EL (cell line): ENCODE measurements at places on chromosomes 2 and 18.

GRCh38 chr2:68709421-68709911, 25.1 kb upstream of the ARHGAP25 start:
- peak; percentile 62 for DNase-seq

GRCh38 chr18:25332002-25332401, 20.0 kb downstream of the ZNF521 start:
- DNase-seq, result no peak

GRCh38 chr2:50538147-50538546, 493.8 kb downstream of the NRXN1 start:
- no peak for DNase-seq

- DNase-seq, result peak; percentile 35
These were observed 165.5 kb downstream of the TMEM247 start for GRCh38 chr2:46644690-46645385.

DNA sequence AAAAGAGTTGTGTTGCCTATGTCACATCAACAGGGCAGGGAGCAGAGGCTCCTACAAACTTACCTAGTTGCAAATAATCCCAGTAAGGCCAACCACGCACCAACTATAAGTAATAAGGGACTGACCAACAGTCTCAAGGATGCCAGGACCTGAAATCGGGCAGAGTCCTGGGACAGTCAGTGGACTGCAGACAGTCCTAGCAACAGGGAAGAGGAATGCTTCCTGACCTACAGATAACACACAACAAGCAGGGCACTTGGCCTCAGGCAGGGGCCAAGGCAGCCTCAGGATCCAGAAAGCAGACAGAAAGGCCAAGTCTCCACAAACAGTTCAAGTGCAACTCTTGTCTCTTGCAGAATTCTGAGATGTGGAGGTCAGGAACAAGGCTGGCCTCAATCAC, 56.2 kb downstream of the GALNT14 start:
- no peak for DNase-seq

GRCh38 chr2:191174442-191174841, 23.6 kb upstream of the STAT4 start:
- DNase-seq, result no peak

DNA sequence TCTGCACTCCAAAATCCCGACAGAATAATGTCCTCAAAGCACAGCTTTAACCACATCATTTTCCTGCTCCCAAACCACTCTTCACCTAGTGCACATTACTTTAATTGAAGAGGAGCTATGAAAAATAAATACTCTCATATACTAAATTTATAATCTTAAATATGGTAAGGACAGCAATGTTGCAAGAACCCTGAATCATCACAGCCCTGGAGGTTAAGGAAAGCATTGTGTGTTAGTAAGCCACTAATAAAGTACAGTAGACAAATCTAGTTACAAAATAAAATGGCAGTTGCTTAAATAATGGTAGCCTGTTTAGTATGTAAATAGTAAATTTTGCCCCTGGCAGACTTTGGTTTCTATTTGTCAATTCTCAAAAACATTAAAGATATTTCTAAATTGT, 27.0 kb upstream of the CCDC178 start:
- DNase-seq, result no peak

GRCh38 chr2:99850084-99850710, 292.2 kb downstream of the AFF3 start:
- peak; percentile 19 for DNase-seq

DNA sequence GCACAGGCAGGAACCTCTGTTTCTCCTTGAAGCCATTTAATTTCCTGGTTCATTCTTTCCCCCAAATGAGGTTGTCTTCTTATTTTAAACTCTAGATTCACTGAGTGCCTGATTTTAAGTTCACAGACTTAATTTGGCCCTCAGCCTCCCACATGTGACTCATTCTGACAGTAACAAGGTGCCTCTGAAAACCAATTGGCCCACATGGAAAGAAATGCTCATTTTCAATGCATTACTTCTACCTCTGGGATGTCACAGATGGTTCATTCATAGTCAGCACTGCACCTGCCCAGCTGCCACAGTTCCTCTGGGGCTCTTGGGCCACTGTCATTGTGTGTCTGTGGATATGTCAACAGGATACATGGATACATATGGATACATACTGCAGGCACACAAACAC, 140.4 kb upstream of the CAPN13 start:
- DNase-seq, result no peak

GRCh38 chr2:98241592-98241991, 104.7 kb upstream of the CNGA3 start:
- no peak for DNase-seq
